AG08395 (cell line): ENCODE measurements at places on chromosomes 1 and 21.

DNA sequence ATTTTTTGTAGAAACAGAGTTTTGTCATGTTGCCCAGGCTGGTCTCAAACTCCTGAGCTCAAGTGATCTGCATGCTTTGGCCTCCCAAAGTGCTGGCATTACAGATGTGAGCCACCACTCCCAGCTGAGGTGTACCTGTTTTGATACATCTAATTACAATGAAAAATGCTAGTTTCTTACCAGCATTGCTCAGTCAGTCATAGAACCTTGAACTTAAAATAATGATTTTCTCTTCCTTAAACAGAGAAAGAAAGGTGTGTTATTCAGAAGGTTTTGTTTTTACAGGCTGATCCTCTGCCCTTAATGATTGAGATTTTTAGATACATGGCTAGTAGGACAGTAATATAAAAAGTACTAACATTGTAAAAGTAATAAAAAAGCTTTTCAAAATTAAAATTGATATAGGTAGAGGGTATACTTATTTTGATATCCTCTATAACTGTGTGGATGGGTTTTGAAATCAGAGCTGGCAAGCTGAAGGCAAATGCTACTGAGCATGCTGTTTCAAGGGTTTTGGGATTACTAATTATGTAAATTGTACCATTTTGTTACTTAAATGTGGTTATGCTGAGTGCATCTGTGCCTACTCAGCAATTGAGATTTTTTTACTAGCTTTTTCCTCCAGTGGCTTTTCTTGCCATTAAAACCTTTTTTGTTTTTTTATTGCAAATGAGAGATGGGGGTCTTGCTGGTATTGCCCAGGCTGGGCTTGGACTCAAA, 16.1 kb downstream of the PRRC2C start:
- no peak for DNase-seq

DNA sequence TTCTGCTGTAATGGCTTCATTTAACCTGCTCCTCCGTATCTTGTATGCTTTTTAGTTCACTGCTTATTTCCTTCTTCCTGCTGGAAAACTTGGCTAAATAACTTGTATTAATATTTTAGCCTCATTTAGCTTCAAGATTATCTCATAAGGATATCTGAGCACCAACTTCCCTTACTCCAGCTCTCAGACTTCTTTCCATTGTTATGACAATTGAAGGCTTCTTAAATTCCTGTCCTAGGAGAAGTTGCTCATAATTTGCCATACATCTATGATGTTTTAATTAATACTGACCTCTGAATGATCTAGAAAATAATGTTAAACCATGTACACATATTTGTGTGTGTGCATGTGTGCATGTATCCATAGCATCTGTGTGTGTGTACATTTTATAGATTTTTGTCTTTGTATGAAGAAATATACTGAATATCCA, 1524.4 kb upstream of the TPTE start:
- no peak for DNase-seq

- DNase-seq = no peak
Observed at GRCh38 chr21:28865488-28866186, 127.0 kb downstream of the LTN1 start.

DNA sequence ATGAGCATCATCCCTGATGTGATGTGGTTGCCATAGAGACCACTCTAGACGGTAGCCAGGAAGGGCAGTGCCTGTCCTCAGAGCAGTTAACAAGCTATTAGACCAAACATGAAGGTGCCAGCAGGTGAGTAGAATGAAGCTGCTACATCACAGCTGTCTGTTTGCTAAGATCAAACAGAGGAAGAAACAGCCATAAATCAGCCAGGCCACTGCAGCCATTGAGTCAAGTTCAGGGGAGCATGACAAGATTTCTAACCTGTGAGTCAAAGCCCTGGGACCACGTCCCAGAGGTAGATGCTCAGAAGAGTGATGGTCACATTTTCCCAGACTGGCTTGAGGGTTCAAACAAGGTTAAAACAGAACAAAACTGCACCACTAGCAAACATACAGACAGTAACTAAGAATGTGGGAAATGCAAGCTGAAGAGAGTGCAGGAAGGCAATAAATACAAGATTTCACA, 450.6 kb upstream of the DAB1 start:
- DNase-seq = peak; percentile 7

DNA sequence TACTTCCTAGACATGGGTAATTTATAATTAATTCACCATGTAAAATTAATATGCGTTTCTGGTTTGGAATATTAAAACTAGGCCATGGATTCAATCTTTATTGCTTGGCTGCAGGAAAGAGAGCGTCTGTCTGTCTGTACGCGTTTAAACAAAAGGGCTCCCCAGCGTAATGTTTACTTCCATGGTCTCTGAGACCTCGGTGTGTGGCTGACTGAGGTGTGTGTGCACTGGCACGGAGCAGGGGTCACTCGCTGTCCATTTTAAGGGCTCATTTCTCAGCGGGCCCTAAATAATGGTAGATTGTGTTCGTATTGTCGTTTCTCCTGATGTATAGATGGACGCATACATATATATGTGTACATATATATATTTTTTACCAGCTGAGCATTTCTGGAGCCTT, 119.6 kb downstream of the ATG4C start:
- DNase-seq = no peak

- no peak for DNase-seq
Observed at GRCh38 chr1:19038732-19039131, 82.3 kb upstream of the IFFO2 start.

DNA sequence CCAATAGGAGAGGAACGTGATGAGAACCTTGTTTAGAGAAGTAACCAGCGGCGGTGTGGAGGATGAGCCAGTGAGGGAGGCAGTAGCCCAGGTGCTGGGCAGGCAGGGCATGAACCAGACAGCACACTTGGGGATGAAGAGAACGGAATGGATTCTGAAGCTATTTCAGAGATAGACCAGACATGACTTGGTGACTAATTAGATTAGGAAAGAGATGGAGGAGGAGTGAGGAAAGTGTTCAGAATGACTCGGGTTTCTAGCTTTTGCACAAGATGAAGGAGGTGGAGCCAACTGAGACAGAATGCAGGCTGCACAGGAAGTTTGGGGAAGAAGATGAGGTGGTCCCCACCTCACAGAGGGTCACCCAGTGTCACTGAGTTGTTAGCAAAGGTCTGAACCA, 5.1 kb downstream of the PEF1 start:
- peak; percentile 78 for DNase-seq

DNA sequence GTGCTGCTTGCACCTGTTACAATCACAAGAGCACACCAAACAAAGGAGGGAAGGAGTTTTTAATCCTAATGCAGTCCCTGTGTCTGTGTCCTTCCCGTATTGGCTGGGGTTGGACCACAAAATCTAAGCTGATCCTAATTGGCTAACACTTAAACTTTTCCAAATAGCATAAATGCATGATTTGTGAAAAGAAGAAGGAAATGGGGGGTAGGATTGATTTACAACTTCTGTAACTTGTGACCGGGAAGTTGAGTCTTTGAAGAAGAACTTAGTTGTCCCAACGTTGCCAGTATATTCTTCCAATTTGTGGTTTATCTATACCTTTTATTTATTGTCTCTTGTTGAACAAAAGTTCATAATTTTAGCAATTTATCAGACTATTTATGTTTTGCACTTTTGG, 11.8 kb upstream of the IPP start:
- no peak for DNase-seq

DNA sequence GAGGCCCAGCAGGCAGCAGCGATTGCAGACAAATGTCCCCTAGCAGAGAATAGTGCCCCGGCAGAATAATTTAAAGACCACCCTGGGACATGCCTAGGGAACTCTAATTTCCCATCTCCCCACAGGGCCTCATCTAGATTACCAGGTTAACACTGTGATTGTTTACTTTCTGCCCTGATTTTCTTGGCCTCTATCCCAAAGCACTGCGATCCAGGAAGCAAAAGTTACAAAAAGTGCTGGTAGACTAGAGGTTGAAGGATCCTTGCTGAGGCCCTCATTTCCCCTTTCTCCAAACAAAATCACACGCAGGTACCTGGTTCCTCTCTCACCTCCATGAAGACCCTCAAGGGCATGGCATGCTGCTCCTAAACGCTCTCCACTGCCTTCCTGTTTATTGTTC, 229.7 kb downstream of the C1orf94 start:
- no peak for DNase-seq

- DNase-seq = no peak
Observed at GRCh38 chr1:199174336-199174735, 535.5 kb downstream of the PTPRC start.

DNA sequence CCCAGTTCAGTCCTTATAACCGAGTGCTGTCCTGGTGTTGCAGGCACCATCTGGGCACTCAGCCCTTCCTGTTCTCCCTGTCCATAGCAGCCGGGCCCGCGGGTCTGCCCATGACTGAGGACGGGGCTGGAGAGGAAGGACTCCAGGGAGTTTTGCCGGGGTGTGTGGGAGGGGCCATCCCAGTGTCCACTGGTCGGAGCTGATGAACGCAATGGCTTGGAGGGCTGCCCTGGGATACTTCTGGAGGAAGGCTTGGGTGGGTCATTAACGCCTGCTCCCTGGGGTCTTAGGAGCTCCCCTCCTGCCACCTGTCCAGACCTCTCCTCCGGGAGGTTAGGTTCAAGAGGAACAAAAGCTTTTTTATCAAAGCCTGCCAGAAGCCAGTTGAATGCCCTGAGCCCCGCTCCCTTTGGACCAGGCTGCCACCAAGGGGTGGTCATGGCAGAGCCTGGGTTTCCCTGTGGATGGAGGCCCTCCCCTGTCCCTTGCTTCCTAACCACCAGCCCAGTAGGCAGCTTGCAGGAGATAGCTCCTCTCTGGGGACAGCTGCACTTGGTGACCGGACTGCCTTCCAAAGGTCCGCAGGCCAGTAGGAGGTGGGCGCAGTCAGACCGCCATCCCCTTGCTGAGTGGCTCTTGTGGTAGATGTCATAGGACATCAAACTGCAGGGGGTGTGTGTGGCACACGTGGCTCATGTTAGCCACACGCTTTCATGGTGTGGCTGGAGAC, 61.3 kb downstream of the TRIM11 start:
- no peak for DNase-seq

DNA sequence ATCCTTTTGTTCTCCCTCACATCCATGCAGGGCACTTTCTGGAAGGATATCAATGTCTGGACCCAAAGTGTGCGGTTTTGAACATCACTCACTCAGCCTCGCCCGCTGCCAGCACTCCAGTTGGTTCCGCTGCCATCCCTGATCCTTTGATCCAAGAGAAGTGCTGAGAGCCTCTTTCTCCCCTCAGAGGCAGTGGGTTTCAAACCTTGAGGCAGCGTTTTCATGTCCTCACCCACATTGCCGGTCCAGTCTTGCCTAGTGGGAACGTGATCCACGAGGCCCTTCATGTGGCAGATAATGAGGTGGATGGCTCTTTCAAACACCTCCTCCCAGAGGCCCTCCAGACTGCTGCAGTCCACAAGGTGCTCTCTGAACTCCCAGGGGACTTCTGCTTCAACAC, 122.2 kb downstream of the ACTL8 start:
- no peak for DNase-seq

DNA sequence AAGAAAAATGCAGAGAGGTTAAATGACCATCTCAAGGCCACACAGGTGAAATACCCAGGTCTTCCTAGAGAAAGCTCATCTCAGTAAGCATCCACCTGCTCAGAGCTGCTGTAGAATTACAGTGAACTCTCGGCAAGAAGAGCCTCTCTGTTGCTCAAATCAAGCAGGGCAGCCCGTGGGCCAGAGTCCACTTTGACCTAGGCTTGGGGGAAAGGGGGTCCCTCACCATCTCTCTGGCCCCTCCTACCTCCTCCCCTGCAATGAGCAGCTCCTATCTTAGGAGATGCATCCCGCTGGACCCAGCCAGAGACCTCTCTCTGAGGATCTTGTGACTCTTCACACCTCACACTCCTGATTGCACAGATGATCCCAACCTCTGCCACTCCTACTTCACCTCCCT, 364.7 kb downstream of the PTPRU start:
- no peak for DNase-seq

GRCh38 chr1:24886241-24886640, 43.8 kb downstream of the RUNX3 start:
- no peak for DNase-seq

- DNase-seq = no peak
Observed at GRCh38 chr1:109886827-109887226, 23.8 kb upstream of the CSF1 start.

- DNase-seq = peak; percentile 44
Observed at GRCh38 chr21:17554679-17555465, 42.0 kb downstream of the CXADR start.

DNA sequence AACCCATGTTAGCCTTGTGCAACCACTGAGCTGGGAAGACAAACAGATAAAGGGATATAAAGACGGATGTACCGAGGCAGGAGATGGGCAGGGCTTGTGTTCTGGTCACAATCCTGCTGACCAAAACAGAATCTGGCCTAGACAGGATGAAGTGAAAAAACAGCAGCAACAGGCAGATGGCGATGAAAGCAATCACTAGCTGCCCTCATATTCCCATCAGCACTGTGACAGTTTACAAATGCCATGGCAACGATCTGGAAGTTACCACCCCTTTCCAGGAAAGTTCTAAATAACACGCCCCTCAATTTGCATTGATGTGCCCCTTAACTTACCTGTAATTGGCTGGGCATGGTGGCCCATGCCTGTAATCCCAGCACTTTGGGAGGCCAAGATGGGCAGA, 40.6 kb upstream of the CD46 start:
- no peak for DNase-seq

DNA sequence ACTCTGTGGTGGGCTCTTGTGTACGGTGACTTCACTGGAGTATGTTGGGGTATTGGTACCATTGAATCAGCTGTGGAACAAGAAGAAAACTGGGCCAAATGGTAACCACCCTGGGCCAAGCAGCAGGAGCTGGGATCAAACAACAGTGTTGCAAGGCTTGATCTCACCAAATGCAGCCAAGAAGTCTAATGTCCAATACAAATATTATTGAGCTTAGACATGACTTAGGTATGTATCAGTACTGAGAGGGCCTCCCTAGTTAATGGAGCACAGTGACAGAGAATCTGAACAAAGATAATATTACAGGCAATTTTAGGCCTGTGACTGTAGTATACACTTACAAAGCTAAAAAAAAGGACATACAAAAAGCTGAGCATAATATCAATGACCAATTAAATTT, 604.8 kb downstream of the PLA2G4A start:
- DNase-seq = no peak

DNA sequence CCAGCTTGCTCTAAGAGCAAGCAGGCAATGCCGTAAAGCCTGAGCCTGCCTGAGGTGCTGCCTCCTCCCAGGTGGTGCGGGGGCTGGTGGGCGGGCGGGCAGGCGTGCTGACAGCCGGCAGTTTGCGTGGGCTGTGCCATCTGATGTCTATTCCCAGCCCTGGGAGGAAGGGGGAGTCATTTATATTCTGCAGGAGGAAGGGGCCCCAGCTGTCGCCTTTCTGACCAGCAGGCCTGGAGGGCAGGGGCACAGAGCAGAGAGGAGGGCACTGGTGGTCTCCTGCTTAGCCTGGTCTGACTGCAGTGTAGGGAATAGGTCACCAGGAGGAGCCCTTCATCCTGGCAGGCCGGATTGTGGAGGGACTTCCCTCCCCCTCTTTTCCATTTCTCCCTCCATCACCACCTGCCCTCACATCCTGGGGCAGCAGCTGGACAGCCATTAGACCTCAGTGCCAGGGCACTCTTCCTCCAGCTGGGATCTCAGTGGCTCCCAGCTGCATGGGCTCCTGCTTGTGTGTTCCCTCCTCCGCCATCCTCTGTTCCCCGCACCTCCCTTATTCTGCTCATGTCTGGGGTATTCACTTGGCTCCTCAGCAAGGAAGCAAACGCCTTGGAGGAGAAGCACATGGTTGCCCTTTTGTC, 4.4 kb downstream of the CYB561D1 start:
- peak; percentile 56 for DNase-seq

- DNase-seq = peak; percentile 43
Observed at GRCh38 chr1:221336126-221336525, 405.8 kb downstream of the DUSP10 start.
